ENCODE measurements at places on chromosomes 6 and 20. TPM values are rescaled to one million over a fixed set of nuclear protein-coding genes. Genes with fewer than 3 reads are reported as not detected.

Gene FIG4
- total RNA-seq, result 9.5 TPM

DNA sequence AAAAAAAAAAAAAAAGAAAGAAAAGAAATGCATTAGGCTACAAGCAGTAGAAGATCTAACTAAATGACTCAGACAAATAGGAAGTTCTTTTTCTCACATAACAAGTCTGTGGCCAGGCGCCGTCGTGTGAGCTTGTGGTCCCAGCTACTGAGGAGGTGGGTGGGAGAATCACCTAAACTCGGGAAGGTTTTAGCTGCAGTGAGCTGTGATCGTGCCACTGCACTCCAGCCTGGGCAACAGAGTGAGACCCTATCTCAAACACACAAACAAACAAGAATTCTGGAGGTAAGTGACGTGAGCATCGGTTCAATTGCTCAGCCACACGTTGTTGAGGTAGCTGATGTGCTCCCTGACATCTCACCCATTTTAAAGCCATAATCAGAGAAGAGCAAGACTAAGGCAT, 37.9 kb upstream of the SLC23A2 start:
- H3K27me3 ChIP-seq, result no peaks in the 10 kb centered on the region
- no peaks in the 10 kb centered on the region for H3K36me3 ChIP-seq
- no peaks in the 10 kb centered on the region for H3K4me1 ChIP-seq
- no peak overlapping the region for H3K4me3 ChIP-seq

- no peak overlapping the region for H3K4me3 ChIP-seq
- no peak for DNase-seq
- H3K27me3 ChIP-seq, result no peaks in the 10 kb centered on the region
- no peaks in the 10 kb centered on the region for H3K36me3 ChIP-seq
- H3K27ac ChIP-seq, result no peak overlapping the region
Measured at GRCh38 chr6:104604685-104605084, 255.0 kb downstream of the HACE1 start.

GRCh38 chr6:144007478-144008119, 460 bp downstream of the PLAGL1 start:
- peak; percentile 14 for DNase-seq
- H3K27ac ChIP-seq, result peak overlapping the region; percentile 90
- H3K4me1 ChIP-seq, result no peaks in the 10 kb centered on the region
- H3K27me3 ChIP-seq, result no peaks in the 10 kb centered on the region
- no peaks in the 10 kb centered on the region for H3K36me3 ChIP-seq

Gene GRM4
- total RNA-seq, result not detected

DNA sequence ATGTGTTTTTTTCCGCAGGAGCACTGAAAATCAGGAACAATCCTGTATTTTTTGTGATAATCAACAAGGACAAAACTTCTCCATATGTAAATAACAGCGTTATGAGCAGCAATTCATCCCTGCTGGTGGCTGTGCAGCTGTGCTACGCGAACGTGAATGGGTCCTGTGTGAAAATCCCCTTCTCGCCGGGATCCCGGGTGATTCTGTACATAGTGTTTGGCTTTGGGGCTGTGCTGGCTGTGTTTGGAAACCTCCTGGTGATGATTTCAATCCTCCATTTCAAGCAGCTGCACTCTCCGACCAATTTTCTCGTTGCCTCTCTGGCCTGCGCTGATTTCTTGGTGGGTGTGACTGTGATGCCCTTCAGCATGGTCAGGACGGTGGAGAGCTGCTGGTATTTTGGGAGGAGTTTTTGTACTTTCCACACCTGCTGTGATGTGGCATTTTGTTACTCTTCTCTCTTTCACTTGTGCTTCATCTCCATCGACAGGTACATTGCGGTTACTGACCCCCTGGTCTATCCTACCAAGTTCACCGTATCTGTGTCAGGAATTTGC, at the start of gene TAAR6:
TSS of gene TAAR6 (plus strand) at position 102 of the 557 bp plus-strand sequence. CDS start at position 102, 0 bp downstream.
- no peaks in the 10 kb centered on the region for H3K4me1 ChIP-seq
- H3K4me3 ChIP-seq, result no peak within 1 kb of the TSS
- H3K36me3 ChIP-seq, result no peaks in the 10 kb centered on the region

Data from MCF 10A (cell line).